Jurkat, Clone E6-1 (cell line): ENCODE measurements at places on chromosomes 7 and 10.

GRCh38 chr7:78203042-78203720, 404.6 kb downstream of the PHTF2 start:
- DNase-seq, result no peak

- DNase-seq, result no peak
Observed at GRCh38 chr7:127154958-127155357, 97.8 kb downstream of the GRM8 start.

- DNase-seq, result no peak
Observed at GRCh38 chr7:134752006-134752760, 27.3 kb upstream of the CALD1 start.

GRCh38 chr7:132321387-132321786, 254.9 kb downstream of the PLXNA4 start:
- DNase-seq, result peak; percentile 27
